Suppressor macrophage treated with lipopolysaccharide for 4 hours (primary cell): ENCODE measurements at places on chromosomes 16 and 17.

DNA sequence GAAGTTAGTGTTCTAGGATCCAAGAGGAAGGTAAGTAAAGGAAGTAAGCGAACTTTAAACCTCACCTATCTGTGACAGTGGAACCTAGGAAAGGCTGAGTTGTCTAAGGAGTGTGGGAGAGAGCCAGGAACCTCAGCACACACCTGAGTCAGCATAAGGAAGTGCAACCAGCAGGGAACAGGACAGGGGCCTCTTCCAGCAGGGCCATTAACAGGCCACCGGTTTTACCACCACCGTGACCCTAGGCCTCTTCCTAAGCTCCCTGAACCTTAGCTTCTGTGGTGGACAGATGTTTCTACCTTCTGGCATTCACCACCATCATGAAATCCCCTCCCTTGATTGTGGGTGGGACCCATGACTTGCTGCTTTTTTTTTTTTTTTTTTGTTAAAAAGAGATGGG, 26.7 kb upstream of the GPATCH8 start:
- no peak for DNase-seq

- no peak for DNase-seq
Measured at GRCh38 chr17:30520436-30520835, 43.2 kb downstream of the GOSR1 start.

- DNase-seq: peak; percentile 95
Measured at GRCh38 chr17:64707050-64707591, 45.0 kb upstream of the SMURF2 start.

DNA sequence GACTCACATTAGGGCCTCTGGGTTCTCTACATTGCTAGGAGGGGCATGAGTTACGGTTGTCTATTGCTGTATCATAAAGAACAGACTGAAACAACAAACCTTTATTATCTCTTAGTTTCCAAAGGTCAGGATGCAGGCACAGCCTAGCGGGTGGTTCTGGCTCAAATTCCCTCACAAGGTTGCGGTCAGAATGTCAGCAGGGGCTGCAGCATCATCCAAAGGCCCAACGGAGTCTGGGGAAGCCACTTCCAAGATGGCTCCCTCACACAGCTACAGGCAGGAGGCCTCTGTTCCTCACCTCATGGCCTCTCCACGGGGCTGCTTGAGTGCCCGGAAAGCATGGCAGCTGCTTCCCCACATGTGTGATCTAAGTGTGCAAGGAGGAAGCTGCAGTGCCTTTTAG, 29.6 kb upstream of the ZFPM1 start:
- no peak for DNase-seq

DNA sequence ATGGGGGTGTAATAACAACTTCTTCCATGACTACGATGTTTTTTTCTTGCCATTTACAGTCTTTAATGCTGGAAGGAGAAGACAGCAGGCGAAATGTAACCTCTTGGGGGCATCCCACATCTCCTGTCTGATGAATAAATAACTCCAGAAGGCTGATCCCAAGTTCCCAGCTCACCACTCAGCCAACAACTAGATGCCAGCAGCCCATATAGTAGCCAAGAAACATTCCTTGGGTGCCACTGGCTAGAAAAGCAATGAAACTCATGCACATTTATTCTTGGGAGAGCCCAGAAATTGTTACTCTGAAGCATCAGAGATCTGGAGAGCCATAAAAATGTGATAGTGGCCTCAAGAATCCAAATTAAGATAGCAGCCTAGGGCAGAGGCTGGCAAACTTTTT, 22.7 kb upstream of the TMEM101 start:
- no peak for DNase-seq

- no peak for DNase-seq
Measured at GRCh38 chr17:40497695-40498094, 3.7 kb downstream of the TNS4 start.

DNA sequence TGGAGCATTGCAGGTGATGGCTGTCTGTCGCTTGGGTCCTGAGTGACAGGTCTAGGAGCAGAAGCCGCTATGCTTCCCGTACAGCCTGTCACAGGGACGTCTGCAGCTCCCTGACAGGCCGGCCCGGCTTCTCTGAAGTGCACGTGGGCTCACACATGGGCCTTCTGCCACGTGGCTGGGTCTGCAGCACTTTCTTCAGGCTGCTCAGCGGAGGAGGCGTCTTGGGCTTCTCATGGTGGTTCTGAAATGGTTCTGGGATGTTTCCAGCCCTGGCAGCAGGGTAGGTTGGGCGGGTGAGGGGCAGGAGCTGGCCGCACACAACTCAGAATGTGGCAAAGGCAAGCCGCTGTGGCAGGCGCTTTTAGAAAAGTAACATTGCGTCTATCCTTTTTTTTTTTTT, 80.3 kb upstream of the ZNF750 start:
- no peak for DNase-seq

DNA sequence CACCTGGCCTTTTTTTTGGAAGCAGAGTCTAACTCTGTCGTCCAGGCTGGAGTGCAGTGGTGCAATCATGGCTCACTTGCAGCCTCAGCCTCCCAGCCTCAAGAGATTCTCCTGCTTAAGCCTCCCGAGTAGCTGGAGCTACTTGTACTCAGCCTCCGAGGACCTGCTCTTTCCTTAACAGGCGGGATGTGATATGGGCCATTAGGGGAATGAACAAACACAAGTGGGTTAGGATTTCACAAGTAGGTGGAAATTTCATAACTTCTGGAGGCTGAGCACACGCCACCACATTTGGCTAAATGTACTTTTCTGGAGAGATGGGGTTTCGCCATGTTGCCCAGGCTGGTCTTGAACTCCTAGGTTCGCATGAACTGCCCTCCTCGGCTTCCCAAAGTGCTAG, 4.1 kb downstream of the PAM16 start:
- peak; percentile 47 for DNase-seq

DNA sequence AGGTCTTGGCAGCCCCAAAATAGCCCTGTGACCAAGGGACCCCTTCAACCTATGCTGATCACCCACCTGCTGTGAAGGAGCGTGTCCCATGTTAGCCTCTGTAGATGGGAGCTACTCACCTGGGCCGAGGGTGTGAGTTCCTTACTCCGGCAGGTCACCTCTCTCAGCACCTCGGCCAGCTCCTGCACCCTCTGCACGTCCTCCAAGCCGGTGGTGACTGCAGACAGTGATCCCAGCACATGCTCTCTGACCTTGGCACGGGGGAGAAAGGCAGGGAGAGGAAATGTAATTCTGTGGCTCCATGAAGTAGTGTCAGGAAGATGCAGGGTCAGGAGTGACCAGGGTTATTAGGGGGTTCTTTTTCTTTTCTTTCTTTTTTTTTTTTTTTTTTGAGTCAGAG, 67.7 kb upstream of the BCO1 start:
- DNase-seq: no peak

- no peak for DNase-seq
Measured at GRCh38 chr17:16214190-16215001, 938 bp downstream of the NCOR1 start.

DNA sequence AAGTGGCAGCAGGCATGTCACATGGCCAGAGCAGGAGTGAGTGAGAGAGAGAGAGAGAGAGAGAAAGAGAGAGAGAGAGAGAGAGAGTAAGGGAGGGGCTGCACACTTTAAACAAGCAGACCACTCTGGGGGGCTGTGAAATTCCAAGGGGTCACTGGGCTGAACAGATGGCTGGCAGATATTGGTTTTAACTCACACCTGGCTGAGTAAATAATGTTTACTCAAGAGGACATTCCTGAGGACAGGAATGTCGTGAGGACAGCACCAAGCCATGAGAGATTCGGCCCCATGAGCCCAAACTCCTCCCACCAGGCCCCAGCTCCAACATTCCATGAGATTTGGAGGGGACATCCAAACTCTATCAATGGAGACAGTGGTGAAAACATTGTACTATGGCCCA, 269.7 kb downstream of the CBLN1 start:
- DNase-seq: no peak

- DNase-seq: peak; percentile 37
Measured at GRCh38 chr16:80580109-80580832, 39.5 kb downstream of the DYNLRB2 start.

DNA sequence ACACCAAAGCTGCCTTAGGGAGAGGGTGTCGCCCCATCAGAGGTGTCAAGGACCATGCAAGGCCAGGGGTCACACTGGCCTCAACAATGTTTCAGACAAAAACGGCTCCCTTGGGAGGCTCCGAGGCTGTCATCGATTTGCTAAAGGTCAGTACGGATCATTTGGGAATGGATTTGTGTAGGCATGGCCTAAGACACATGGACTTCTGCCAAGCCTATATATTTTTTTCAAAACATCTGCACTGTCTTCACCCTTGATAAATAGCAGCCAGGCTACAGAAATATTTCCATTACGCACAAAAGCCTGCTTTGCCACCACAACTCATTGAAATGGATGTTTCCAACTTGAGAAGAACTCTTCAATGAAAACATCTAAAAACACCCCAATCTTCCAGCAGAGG, 10.3 kb downstream of the CUEDC1 start:
- no peak for DNase-seq

- no peak for DNase-seq
Measured at GRCh38 chr17:67056746-67057490, 12.6 kb downstream of the CACNG1 start.

GRCh38 chr16:55091213-55091870, 160.7 kb downstream of the IRX5 start:
- no peak for DNase-seq

- DNase-seq: no peak
Measured at GRCh38 chr16:65600629-65601028, 478.8 kb upstream of the CDH11 start.

DNA sequence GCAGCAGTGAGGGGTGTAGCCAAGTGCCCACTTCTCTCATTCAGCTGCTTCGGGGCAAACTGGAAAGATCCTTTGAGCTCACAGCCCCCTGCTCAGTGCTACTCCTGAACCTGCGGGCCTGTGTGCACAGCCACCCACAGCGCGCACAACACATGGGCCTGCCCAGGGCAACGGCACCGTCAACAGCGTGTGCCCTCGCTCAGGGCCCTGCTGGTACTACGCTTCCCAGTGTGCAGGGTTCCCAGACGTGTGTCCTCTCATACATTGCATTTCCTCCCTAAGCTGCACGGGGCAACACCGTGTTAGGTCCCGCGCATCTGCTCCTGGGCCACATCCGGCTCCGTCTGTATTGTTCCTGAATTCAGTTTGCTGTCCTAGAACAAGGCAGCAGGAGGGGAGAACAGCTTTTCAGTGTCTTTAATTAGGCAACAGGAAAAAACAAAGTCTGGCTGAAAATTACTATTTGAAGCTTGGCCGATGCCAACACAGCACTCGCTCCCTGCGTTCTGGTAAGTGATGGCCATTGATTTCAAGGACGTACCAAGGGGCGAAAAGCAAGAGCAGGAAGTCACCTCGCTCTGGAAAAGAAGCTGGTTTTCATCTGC, 15.2 kb downstream of the MRM3 start:
- DNase-seq: no peak

DNA sequence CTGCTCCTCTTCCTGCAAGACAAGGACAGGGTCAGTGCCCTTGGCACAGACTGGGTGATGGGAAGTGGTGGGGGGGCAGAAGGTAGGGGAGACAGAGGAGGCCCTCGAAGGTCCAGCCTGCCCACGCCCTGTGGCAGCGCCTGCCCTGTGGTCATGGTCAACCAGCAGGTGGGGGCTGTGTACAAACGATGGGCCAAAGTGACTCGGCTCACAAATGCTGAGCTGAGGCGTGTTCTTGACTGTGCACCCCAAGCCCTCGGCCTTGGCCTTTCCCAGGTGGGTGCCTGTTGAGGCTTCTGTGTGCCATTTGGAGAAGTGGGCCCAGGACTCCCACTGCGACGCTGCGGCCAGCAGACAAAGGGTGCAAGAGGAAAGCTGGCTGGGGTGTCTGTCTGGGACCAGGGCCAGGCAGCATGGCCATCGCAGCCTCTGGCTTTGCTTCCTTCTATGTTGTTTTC, 22.6 kb downstream of the MXRA7 start:
- no peak for DNase-seq

DNA sequence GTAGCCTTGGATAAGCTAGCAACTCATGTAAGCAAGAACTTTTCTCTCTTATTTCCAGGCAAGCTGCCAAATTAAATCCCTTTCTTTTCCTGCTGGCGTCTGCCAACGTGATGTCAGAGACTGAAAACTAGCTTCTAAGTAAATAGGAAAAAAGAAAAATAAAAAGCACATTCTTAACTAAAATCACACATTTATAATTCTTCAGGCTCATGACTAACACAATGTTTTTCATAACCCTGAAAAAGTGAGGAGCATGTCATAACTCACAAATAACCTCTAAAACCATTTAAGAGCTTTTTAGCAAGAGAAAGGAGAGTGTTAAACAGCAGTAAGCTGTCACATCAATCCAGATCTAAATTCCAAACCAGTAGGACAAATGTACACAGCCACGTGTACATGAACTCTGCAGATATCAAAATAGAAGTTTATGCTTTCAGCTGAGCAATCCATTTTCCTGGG, 110.0 kb downstream of the N4BP1 start:
- DNase-seq: peak; percentile 23

GRCh38 chr16:1374418-1375297, 22.9 kb downstream of the GNPTG start:
- DNase-seq: no peak

GRCh38 chr17:2222901-2223616, 80.5 kb downstream of the SMG6 start:
- DNase-seq: no peak

DNA sequence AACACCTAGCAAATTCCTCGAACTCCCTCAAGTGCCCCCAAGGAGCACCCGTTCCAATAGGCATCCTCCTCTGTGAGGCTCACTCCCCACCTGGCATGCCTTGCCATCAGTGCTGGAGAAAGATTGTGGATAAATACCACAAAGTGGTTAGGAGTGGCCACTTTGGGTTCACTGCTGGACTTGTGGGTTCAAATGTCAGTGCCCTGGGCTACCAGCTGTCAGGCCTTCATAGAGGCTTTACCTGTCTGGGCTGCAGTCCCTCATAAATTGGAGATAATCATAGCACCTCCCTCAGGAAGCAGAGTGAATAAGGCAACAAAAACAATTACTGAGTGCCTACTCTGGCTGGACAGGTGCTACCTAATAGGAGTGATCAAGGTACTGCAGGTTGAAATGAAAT, 1.5 kb upstream of the SYT17 start:
- no peak for DNase-seq

DNA sequence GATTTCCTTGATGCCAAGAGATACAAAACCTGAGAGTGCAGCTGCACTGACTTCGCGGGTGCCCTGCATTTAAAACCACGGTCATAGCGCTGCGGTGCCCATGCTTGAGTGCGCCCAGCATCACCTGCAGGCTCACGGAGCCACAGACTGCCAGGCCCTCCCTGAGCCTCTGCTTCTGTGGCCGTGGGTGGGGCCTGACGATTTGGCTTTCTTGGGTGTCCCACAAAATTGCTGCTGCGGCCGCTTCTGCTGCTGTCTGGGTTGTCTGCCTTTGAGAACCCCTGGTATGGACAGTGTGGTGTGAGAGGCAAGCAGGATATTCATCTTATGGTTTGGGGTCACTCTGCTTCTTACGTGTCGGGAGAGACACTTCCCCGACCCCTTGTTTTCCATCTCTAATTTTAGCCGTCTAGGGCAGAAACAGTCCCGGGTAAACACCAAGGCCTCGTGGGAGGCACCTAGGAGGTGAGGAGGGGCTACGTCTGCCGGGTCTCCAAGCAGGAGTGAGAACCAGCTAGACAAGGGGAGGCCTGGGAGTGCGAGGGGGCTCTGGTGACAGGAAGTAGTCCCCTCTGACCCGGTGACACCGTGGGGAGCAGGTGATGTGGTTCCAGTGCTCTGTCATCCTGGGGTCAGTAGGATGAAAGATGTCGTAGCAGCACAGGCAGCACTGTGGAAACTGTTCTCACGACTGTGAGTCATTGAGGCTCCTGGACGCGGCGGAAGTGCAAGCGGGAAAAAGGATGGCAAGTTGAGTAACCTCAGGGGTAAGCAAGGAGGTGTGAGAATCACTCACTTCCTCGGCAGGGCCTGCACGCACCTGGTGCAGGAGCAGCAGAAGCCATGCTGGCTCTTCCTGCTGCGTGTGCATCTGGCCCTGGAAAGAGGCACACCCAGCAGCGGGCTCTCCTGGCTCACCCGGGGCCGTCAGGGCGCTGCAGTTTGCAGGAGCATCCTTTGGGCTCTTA, 176.3 kb downstream of the RPTOR start:
- DNase-seq: no peak
